ENCODE measurements at places on chromosomes 7 and 10.

GRCh38 chr7:140631021-140631420, 9.6 kb downstream of the DENND2A start:
- DNase-seq, result no peak

DNA sequence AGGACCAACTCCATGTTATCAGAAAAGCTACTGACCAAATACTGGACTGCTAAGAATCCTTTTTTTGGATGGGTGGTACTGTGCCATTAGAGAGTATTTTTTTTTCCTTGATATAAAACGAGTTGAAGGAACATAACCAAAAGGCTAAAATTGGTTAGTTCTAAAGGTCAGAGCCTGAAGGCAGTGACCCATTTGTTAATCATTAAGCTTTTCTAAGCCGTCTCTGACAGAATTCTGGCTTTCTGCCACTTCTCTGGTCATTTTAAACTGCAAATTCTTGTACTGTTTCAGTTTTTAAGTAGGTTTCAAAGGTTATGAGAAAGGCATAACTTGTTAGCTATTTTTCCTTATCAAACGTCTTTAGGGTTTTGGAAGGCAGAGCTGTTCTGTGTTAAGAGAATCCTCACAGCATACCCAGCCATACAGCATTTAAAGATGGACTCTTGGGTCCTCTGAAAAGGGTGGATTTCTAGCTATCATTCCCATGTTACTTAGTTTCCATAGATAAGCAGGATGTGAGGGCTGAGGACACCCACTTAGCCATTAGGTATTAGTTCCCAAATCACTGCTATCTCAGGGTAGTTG, 196.8 kb downstream of the RNLS start:
- DNase-seq, result peak; percentile 71

DNA sequence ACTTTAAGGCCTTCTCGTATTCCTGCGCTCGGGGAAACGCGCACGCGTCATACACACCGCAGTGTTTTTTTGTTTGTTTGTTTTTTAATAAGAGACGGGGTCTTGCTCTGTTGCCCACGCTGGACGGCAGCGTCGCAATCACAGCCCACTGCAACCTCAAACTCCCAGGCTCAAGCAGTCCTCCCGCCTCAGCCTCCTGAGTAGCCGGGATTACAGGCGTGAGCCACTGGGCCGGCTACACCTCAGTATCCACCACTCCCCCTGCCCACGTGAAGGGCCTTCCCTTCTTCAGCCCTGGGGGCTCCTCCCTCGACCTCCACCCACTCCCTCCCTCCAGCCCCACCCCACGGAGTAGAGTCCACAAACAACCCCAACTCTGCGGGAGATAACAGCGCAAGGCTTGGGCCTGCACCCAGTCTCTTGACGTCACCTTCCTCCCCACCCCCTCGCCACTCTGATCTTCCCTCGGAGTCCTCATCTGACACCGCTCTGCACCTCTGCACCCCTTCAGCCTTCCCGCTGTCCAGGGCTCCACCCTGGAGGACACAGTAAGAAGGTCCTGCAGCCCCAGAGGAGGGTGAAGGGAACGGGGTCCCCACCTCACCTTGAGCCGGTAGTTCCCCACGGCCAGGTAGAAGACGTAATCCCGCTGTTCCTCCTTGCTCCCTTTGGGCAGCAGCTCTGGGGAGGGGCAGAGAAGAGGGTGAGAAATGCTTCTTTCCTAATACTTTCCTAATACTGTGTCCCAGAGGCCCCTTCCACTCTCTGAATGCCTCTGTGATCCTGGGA, 2.8 kb upstream of the CLDN15 start:
- DNase-seq, result no peak

GRCh38 chr7:148260599-148260998, 330.0 kb upstream of the C7orf33 start:
- DNase-seq, result no peak

GRCh38 chr7:70016044-70016770, 417.9 kb downstream of the AUTS2 start:
- peak; percentile 15 for DNase-seq

DNA sequence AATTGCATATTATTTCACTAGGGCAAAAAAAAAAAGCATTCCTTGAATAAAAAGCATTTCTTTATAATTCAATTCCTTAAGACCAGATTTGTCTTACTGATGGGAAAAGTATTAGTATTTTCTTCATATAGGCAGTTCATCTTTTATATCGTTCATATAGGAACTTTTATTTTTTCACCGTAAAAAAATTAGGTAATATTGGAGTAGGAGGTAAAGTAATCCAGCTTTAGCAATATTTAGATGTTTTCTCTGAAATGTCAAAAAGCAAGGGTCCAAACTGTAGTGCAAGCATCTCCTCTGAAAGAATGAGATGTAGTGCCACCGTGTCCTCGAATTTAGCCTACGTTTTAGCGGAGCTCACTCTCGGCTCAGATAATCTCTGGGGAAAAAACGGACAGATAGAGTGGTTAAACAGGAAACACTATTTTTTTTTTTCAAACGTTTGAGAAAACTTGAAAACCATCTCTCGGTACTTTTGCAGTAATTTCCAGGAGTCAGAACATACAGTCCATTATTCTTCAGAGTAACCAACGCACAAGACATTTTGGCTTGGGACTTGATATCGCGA, 5.5 kb upstream of the SPAG6 start:
- DNase-seq, result no peak

DNA sequence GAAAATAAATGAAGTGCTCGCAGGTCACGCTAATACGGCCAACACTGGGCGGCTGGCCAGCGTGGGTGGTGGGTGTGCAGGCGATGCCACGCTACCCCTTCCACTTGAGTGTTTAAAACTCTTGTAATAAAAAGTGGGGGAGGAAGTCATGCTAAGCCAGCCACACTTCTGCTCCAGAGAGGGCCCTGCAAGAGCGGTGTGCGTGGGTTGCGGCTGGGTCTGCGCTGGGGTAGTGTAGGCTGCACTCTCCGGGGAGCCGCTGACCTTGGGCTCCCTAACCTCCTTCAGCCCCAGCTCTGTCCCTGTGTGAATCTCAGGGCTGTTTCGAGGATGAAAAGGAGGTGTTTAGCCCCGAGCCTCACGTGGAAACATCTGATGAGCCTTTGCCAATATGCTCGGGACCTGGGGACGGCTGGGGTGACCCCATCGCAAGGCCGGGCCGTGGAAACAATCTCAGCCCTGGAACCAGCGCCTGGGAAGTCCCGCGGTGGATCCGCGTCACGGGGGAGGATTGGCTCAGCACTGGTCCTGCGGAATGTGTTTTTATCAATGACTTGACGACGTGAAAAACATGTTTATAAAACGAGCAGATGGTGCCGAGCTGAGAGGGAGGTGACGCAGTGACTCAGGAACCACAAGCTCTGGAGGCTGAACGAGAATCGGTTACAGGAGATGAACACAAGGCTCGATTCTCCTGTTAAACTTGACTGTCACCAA, 278.5 kb downstream of the DNAJB6 start:
- DNase-seq, result no peak

- DNase-seq, result no peak
Measured at GRCh38 chr10:125953778-125954385, 57.5 kb downstream of the FANK1 start.

- DNase-seq, result peak; percentile 81
Measured at GRCh38 chr10:36441557-36441956, 683.8 kb upstream of the ANKRD30A start.

DNA sequence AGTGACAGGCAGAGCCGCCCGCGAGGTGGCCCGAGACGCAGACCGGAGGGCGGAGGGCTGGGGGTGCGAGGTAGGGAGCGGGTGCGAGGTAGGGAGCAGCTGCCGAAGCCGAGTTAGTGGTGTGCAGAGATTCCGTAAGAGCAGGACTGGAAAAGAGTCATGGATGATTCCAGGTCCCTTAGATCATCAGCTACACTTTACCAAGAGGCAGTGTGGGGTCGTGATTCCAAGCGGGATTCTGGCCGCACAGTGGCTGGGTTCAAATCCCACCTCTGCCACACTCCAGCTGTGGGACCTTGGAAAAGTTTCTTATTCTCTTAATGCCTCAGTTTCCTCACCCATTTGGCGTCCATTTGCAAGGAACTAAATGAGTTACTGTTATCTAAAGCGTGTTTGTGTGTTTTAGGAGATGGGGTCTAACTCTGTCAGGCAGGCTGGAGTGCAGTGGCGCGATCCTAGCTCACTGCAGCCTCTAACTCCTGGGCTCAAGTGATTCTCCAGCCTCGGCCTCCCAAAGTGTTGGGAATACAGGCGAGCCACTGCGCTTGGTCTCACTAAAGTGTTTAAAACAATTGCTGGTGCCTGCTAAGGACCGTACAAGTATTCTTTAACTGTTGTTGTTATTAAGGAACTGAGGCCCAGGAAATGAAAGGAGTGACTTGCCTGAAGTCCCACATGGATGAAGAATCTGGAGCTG, 1.1 kb downstream of the NDUFB2 start:
- DNase-seq, result peak; percentile 77

DNA sequence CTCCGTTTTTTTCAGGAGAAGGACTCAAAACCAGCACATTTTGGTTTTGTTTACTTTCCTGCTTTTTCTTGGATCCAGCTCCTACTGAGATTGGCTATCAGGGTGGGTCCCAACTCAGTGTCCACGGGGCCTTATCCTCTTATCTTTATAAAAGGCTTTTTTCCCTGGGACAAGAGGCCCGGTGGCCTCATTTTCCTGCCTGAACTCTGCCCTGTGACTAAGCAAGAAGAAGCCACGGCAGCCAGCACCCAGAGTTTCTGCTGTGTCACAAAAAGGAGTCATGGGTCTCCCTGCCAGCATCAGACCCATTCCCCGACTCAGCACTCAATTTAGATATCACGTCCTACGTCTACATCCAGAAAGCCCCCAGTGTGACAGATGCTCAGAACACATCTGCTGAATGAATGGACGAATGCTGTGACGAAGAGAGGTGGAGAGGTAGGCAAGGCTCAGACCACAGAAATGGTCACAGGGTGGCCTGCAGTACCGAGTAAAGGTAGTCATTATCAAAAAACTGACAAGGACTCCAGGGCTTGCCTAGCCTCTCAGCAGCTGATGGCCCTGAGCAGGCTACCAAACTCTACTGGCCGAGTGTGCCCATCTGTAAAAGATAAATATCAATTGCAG, 16.7 kb downstream of the DLG5 start:
- DNase-seq, result peak; percentile 51

- no peak for DNase-seq
Measured at GRCh38 chr10:72087969-72088888, at the start of gene SPOCK2. TSS of gene SPOCK2 (minus strand) at chr10:72088551. CDS start at chr10:72088328, 223 bp downstream.

DNA sequence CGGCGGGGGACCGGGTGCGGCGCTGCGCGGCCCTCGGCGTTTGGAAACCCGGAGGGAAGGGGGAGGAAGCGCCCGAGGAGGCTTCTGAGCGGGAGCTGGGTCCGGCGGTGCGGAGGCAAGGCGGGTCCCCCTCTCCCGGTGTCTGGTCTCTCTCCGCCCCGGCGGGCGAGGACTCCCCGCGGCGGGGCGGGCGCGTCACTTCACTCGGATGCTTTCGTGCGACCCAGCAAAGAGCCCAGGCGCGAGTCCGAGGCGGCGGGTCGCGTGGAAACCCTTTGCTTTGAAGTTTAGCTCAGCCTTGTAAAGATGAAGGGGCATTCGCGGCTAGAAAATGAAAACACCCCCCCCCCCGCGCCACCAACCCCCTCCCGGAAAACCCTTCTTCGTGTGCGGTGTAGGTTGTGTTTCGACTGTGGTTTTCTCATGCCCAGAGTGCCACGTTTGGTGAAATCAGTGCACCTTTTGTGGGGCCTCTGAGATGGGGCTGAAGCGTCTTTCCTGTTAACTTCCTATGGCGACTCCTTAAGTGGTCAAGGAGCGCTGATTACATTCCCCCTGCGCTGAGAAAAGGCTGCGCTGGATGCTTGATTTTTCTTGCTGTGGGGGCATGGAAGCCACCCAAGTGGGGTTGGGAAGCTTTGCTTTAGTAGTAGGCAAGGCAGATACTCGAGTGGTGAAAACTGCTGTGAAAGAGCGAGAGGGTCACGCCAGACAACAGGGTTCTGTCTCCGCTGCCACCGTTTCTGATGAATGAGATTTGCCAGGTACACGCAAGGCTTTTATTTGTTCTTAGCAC, 876 bp downstream of the GNAI1 start:
- DNase-seq, result peak; percentile 41

All from kidney tubule cell (primary cell).